ENCODE measurements at places on chromosomes 1 and 21. TPM values are rescaled to one million over a fixed set of nuclear protein-coding genes. Genes with fewer than 3 reads are reported as not detected.
A peak's percentile ranks its signal among the peaks of the same experiment; 100 is the strongest.

DNA sequence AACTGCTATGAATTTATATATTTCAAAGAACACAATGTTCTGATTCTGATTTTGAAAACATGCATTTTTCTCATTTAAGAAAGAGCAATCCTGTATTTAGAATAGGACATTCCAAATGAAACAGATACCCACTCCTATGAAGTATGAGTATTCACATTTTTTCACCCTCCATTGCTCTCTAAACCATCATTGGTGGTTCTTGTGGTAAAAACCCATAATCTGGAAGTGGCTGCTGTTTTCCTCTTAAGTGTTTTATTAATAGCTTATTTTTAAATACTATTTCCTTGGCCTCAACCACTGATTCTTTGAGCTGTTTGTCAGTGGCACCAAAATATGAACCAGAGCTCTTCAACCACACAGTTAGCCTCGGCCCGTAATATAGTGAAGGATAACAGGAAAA lies 60.0 kb upstream of the ADAM30 start:
- DNase-seq = no peak

- DNase-seq = peak; percentile 90
Observed at GRCh38 chr1:204751883-204752687, 66.5 kb upstream of the LRRN2 start.

- DNase-seq = no peak
Observed at GRCh38 chr1:205214756-205215155, 3.3 kb upstream of the DSTYK start.

- DNase-seq = peak; percentile 10
Observed at GRCh38 chr1:184755226-184756065, 788 bp upstream of the EDEM3 start.

Gene AHCTF1
- 25.9 TPM for total RNA-seq

All from MG63 (cell line).